ENCODE measurements at places on chromosomes 5 and 9. TPM values are rescaled to one million over a fixed set of nuclear protein-coding genes. Genes with fewer than 3 reads are reported as not detected.

DNA sequence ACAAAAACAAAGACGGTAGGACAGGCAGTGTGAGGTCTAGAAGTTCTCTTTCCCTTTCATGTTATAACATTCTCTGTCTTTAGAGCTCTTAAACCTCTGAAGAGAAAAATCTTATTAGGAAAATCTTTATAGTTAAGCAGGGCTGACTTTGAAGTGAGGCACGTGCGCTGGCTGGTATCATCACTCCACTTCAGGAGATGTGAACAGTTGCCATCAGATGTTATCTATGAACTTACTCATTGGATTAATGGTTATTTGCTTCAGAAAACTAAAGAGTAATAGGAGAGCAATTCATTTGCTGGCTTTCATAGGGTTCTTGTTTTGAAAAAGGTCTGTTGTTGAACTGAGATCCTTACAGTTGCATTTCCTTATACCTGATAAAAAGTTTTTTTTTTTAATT is 25.7 kb downstream of the LRRTM2 start:
- peaks cover 18% of the 10 kb centered on the region for H3K4me1 ChIP-seq
- H3K27ac ChIP-seq, result no peak overlapping the region
- no peaks in the 10 kb centered on the region for H3K27me3 ChIP-seq
- no peaks in the 10 kb centered on the region for H3K36me3 ChIP-seq
- H3K4me3 ChIP-seq, result no peak overlapping the region
- DNase-seq, result no peak

DNA sequence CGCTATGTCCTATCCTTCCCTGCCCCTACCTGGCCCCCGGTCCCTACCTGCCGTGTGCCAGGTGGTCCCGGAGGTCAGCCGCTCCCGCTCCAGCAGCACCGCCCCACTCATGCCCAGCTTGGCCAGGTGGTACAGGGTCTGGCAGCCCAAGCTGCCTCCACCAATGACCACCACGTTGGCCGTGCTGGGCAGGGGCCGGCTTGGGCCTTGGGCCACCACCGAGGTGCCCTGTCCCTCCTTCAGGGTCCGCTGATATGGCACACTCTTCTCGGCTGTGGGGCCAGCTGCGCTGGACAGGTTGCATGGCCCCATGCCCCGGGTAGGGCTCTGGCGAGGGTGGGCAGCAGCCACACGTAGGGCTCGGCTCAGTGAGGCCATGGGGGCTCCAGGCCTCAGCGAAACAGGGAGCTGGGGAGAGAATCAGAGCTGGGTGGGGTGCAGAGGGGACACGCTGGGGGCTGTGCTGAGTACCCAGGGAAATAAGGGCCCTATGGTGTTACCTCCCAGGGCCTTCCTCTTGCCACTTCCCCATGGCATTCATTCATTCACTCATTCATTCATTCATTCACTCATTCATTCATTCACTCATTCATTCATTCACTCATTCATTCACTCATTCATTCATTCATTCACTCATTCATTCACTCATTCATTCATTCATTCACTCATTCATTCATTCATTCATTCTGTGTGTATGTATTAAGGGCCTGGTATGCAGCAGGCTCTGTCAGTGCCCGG is 4.2 kb downstream of the SARDH start:
- no peak overlapping the region for H3K4me3 ChIP-seq
- no peaks in the 10 kb centered on the region for H3K36me3 ChIP-seq
- H3K4me1 ChIP-seq, result peaks cover 4% of the 10 kb centered on the region
- no peak for DNase-seq
- H3K27ac ChIP-seq, result no peak overlapping the region
- no peaks in the 10 kb centered on the region for H3K27me3 ChIP-seq

DNA sequence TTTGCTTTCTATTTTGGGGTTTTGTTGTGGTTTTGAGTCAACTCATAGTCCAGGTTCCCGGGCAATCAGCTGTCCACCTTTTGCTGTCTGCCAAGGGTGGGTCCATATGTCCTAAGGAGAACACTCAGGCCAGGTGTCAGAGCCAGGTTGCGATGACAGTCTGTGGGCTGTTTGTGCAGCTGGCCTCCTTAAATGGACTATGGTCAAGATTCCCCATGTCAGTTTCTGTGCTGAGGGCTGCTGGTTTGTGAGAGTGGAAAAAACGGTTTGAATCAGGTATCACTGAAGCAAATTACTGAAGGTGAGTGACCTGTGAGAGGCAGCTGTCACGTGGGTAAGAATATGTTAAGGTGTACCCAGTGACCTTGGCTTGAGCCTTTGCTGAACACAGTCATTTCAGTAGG is 33.0 kb downstream of the SNX30 start:
- H3K36me3 ChIP-seq, result no peaks in the 10 kb centered on the region
- DNase-seq, result no peak
- no peak overlapping the region for H3K27ac ChIP-seq

GRCh38 chr5:81097713-81098112 is 135.4 kb upstream of the CKMT2 start:
- H3K36me3 ChIP-seq, result no peaks in the 10 kb centered on the region
- no peak overlapping the region for H3K4me3 ChIP-seq
- DNase-seq, result no peak

GRCh38 chr9:71769175-71770161 is 1.2 kb upstream of the CEMIP2 start:
- H3K4me3 ChIP-seq, result peak overlapping the region; percentile 75
- H3K36me3 ChIP-seq, result no peaks in the 10 kb centered on the region
- peaks cover 15% of the 10 kb centered on the region for H3K4me1 ChIP-seq
- H3K27ac ChIP-seq, result peak overlapping the region; percentile 98
- no peaks in the 10 kb centered on the region for H3K27me3 ChIP-seq

DNA sequence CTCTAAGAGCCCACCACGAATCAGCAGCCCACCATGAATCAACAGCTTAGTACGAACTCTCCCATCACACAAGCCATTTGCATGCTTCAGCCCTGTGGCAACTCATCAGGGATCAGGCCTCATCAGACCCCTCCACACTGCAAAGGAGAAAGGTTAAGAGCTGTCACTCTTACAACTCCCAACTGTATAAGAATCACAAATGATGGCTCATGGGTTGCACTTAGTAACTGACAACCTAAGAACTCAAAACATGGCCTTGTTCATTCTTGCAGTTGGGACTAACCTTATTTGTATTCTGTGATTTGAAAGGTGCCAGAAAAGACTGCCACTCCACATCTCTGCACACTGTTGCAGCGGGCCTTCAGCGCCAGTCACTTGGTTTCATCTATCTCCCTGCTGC is 149.1 kb upstream of the ZNF366 start:
- H3K27ac ChIP-seq, result no peak overlapping the region
- H3K27me3 ChIP-seq, result no peaks in the 10 kb centered on the region
- no peaks in the 10 kb centered on the region for H3K4me1 ChIP-seq
- H3K4me3 ChIP-seq, result no peak overlapping the region
- DNase-seq, result no peak

DNA sequence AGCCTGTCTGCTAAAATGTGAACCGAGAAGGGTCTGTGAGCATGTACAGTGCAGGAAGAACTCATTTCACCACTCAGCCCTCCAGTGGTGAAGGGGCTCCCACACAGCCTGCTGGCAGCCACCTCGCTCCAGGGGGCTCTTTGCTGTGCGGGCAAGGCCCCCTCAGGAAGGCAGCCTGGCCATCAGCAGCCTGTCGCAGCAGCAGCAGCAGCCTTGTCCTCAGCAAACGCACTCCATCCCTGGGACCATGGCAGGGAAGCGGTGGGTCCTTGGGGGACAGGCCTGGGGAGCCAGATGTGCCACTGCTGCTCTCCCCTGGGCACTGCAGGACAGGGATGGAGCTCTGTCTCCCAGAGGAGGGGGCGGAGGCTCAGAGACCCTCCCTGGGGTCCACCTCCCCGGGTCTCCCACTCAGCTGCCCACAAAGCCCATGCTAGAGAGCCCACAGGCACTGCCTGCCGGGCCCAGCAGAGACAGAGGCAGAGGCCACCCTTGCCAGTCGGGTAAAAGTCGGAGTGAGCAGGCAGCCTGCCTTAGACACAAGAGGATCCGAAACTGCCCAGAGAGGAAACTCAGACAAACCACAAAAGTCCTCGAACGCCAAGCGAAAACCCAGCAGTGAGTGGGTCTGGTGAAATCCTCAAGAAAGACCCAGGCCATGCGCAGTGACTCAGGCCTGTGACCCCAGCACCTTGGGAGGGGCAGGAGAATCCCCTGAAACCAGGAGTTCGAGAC is 8.0 kb downstream of the BRD3 start:
- no peak overlapping the region for H3K4me3 ChIP-seq
- H3K36me3 ChIP-seq, result no peaks in the 10 kb centered on the region
- H3K27me3 ChIP-seq, result no peaks in the 10 kb centered on the region
- H3K27ac ChIP-seq, result no peak overlapping the region
- DNase-seq, result no peak

DNA sequence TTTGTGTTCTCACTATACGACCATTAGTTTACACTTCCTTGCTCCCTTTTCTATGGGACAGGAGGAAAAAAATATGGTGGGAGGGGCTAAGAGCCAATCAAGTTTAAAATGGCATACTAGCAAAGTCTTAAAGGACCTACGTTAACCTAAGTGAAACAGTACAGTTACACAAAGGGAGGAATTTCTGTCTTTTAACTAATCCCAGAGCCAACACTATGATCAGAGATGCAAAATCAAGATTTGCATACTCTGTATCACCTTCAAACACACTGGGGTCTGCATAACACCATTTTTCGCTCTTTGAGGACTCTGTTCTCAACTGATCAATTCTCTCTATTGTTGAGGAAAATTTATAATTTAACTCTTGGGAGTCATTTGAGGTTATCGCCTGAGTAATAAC is 49.8 kb downstream of the ALDH1A1 start:
- H3K4me3 ChIP-seq, result no peak overlapping the region
- no peak for DNase-seq
- peaks cover 71% of the 10 kb centered on the region for H3K36me3 ChIP-seq
- no peak overlapping the region for H3K27ac ChIP-seq

GRCh38 chr9:113350107-113350661 is 843 bp downstream of the BSPRY start:
- H3K27ac ChIP-seq, result peak overlapping the region; percentile 80
- DNase-seq, result peak; percentile 33

GRCh38 chr5:16776611-16777251 is 159.4 kb downstream of the MYO10 start:
- no peaks in the 10 kb centered on the region for H3K27me3 ChIP-seq
- no peak overlapping the region for H3K27ac ChIP-seq
- H3K4me3 ChIP-seq, result no peak overlapping the region
- DNase-seq, result peak; percentile 29
- peaks cover 6% of the 10 kb centered on the region for H3K4me1 ChIP-seq

GRCh38 chr9:120983259-120983837 is 56.8 kb upstream of the TRAF1 start:
- DNase-seq, result no peak
- H3K27ac ChIP-seq, result no peak overlapping the region
- no peak overlapping the region for H3K4me3 ChIP-seq

DNA sequence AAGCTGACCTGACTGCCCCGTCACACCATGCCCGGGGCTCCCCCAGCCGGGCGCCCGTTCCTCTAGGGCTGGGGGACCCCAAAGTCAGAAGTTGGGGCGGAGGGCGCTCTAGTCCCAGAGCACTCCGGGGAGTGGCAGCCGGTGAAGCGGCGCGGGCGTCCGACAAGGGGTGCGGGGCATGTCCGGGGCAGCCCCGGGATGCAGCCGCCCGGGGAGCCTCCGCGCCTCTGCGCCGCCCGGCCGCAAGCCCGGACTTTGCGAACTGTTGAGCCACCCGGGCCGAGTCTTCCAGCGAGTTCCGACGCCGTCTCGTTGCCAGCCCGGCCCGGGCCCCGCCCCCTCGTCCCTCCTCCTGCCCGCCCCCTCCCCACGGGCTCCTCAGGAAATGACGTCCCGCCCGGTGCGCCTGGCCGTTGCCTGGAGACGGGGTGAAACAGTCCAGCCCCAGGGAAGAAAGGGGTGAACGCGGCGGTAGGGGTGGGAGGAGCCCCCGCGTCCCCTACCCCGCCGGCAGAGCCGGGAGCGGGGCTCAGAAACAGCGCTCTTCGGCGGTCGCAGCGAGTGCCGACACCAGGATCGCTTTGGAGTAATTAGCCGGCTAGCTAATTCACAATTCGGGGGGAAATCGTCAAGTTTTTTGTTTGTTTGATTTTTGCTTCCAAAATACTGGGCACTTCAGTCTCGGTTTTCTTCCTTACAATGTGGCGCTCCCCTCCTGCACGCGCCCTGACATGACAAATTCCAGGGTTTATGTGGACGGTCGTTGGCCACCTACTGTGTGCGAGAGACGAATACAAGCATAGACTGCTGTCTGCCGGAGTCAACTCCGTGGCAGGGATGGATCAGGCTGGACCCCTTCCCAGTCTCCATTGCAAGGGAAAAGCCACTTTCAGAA is at the start of gene WHRN:
TSS of gene WHRN (minus strand) at position 287 of the 895 bp plus-strand sequence. CDS start 672 bp downstream, outside the sequence.
- H3K4me3 ChIP-seq, result peak within 1 kb of the TSS; percentile 66
- H3K27me3 ChIP-seq, result no peaks in the 10 kb centered on the region
- peak; percentile 94 for DNase-seq
- no peaks in the 10 kb centered on the region for H3K36me3 ChIP-seq
- no peaks in the 10 kb centered on the region for H3K4me1 ChIP-seq
- H3K27ac ChIP-seq, result peak within 1 kb of the TSS; percentile 74

GRCh38 chr5:43661102-43661501 is 58.1 kb downstream of the NNT start:
- peaks cover 18% of the 10 kb centered on the region for H3K36me3 ChIP-seq
- DNase-seq, result no peak
- no peak overlapping the region for H3K27ac ChIP-seq
- no peaks in the 10 kb centered on the region for H3K4me1 ChIP-seq

DNA sequence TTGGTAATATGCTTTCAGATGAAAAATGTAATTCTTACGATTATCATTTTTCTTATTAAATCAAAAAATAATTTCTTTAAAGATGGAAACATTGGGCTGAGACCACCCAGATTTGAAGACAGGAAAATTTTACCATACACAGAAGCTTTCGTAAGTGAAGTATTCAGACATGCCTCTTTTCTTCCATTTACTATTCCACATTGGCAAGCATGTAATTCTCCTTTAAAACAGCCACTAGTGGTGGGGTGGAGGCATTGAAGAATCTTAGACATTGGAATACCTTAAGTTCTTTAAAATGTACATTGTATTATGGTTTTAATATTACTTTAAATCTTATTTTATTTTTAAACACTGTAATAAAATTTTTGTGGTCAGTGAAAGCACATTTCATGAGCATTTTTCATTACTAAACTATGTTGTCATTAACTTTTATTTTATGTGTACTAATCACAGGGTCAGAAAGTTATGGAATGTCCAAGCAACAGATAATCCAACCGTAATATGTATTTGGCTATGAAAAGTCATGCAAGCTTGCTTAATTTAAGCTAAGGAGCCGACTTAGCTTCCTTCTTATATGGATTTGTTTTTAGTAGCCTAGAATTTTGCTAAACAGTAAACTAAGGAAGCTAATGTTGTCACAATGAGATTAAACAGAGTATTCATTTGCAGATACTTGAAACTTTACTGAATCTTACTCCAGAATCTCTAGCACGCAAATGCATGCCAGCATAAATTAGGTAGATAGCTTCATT is 97.4 kb upstream of the ALDH1A1 start:
- H3K27ac ChIP-seq, result no peak overlapping the region
- no peak for DNase-seq
- no peaks in the 10 kb centered on the region for H3K4me1 ChIP-seq
- H3K27me3 ChIP-seq, result no peaks in the 10 kb centered on the region

The PCDHA5 gene
- total RNA-seq, result 0.50 TPM

The MCTP1 gene
- 2.4 TPM for total RNA-seq

The PCDHA4 gene
- 0.74 TPM for total RNA-seq

The TEX48 gene
- not detected for total RNA-seq

The PDCD1LG2 gene
- 0.17 TPM for total RNA-seq

The INIP gene
- total RNA-seq, result 9.5 TPM
